Stimulated activated CD4-positive, alpha-beta T cell treated with anti-CD3 and anti-CD28 coated beads, Interleukin-1b, Interleukin-23, amount 100 ng/mL, for 1 hour (primary cell): ENCODE measurements at places on chromosomes 12 and 14.

DNA sequence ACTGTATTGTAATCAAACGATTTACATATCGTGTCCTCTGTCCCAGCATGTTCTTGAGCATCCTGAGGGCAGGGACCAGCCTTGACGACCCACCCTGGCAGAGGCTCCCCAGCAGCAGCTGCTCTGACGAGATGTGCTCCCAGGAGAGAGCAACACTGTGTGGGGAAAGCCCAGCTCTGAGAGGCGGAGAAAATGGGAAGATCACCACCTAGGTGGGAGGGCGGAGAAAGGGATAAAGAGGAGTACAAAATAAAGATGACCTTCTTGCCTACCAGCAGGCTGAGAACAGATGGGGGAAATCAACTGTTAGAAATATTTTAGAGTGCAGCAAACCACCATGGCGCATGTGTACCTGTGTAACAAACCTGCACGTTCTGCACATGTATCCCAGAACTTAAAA, 71.5 kb upstream of the CAPRIN2 start:
- DNase-seq = no peak

- no peak for DNase-seq
These were observed 27.0 kb downstream of the RIN3 start for GRCh38 chr14:92540472-92541048.

DNA sequence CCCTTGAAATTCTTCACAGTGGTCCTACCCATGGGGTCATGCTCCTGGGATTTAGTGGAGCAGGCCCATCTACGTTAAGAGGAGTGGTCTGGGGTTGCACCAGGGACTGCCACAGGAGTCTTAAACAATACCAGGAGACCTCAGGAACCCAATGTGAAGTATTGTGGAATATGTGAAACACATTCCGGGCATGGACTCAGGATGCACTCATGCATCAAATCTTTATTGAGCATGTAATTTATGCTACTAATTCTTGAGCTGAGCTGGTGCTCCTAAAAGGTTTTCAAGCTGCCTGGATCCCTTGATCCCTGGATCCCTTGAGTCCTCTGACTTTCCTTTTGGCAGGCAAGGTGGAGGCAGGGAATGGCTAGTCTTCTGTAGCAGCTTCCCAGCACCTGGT, 8.8 kb downstream of the SERPINA10 start:
- DNase-seq = no peak

- DNase-seq = no peak
These were observed 3.5 kb upstream of the RAN start for GRCh38 chr12:130868412-130868811.

DNA sequence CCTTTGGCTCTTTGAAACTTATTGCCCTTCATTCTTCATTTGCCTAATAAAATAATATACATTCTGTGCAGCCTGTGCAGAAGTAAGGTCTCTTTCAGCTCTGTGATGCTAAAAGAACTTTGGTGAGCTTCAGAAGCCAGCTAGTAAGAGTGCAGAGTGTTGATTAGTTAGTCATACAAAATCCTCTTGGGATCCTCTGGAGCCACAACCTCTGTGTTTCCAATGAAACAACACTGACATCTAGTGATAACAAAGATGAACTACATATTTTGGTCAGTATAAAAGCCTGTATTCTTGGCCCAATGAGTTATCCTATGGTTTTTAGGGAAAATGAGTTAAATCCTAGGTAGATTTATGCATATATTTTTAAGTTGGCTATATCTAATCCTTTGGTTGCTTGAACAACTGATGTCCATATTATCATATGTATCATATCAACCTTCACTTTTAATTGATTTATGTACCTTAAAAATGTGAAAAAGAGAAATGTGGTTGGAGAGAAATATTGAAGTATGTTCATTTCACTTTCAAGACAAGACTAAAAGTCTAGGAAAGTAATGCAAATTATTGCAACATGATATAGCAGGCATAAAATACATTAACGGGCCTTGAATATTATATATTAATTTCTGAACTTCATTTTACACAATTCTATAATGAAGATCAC, 158.4 kb downstream of the KLHL28 start:
- DNase-seq = no peak

DNA sequence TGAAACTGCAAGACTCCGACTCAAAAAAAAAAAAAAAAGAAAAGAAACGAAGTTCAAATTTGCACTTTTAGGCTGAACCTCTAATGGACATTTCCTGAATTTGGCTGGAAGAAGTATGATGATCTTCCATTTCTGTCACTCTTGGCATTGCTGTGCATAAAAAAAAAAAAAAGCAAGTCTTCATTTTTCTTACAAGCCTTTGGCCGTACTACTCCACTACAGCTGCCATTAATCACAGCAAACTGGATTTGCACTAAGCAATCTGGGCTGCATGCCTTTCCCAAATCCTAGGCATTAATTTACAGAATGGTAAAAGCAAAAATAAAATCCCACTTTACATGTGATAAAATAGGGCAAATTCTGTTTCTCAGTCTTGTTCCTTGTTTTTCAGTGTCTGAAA, 7.1 kb downstream of the CSRP2 start:
- DNase-seq = no peak

DNA sequence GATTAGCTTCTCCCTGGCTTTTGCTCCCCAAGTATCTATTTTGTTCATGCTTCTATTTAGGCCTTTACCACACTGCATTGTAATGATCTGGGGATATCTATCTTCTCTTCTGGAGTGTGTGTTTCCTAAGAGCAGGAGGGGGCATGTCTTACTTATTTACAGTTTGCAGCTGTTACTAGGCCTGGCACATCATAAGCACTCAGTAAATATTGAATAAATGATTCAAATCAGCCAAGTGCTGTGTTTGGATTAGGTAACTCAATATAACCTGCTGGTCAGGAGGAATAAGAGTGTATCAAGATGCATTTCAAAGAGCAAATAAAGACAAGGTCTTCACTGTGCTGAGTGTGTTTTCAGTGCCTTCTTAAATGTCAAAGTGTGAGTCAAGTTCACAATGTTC, 186.1 kb downstream of the FOXG1 start:
- no peak for DNase-seq

- no peak for DNase-seq
These were observed 14.1 kb downstream of the TRMT61A start for GRCh38 chr14:103543140-103543539.

DNA sequence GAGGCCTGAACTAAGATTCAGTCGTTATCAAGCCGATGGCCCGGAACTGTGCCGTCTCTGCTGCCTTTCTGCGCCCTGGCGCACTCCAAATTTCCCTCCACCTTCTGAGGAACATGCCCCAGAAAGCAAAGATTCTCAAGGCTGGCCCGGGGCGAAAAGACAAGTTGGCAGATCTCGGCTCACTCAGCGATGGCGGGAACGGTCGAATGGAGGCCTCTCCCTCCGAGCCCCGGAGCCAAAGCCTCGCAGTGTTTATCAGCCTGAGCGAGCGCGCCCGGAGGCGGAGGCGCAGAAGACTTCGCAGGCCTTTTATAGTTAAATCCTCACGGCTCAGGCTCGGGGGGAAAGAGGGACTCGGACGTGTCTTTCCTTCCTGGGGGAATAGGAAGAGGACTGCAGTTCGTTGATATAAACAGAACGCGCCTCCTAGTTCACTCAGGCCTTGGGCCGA, 5.6 kb downstream of the TBX5 start:
- DNase-seq = no peak

DNA sequence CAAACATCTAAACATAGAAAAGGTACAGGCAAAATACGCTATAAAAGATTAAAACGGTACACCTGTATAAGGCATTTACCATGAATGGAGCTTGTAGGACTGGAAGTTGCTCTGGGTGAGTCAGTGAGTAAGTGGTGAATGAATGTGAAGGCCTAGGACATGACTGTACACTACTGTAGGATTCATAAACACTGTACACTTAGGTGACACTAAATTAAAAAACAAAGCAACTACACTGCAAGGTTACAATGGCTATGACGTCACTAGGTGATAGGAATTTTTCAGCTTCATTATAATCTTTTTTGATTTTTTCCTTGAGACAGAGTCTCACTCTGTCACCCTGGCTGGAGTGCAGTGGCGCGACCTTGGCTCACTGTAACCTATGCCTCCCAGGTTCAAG, 269.2 kb downstream of the KSR2 start:
- DNase-seq = no peak

DNA sequence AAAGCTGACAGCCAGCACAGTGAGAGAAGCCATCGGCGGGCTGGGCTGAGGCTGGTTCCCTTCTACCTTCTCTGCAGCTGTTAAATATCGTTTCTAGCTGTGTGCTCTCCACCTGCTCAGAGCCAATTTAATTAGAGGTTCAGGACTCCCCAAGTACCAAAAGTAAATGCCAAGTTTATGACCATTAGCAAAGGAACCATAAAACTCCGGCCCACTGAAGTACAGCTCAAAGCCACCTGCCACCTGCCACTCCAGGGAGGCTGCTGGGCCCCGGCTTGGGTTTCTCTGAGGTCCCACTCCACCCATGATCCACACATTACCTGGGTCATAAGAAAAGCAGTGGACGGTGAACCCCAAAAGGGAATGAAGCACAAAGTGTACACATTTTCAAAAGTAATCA, 272.8 kb downstream of the KSR2 start:
- DNase-seq = no peak

GRCh38 chr14:32049361-32050088, 27.6 kb upstream of the ARHGAP5 start:
- no peak for DNase-seq

DNA sequence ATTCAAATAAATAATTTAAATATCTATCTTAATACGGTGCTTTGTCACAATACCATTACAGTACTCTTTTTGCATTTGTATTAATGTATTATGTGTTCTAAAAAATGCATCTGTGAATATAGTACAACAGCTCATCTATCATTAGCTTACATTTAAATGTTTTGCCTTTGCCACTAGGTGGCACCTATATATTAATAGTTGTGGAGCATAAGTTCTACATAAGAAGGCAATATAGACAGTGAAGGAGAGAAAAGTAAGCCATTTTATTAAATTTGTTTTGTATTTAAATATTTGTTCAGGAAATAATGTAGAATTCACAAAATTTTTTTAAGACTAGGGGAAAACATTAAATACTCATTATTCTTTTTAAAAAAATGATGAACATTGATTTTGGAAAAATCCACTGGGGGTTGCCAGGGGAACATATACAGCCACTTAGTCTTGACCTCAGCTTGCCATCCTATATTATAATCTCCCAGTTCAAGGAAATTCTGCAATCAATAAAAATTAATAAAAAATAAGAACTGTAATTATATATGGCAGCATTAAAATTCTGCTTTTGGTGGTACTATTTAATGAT, 9.8 kb downstream of the CCER1 start:
- DNase-seq = no peak

- no peak for DNase-seq
These were observed 44.5 kb downstream of the PSMA6 start for GRCh38 chr14:35336494-35337268.

DNA sequence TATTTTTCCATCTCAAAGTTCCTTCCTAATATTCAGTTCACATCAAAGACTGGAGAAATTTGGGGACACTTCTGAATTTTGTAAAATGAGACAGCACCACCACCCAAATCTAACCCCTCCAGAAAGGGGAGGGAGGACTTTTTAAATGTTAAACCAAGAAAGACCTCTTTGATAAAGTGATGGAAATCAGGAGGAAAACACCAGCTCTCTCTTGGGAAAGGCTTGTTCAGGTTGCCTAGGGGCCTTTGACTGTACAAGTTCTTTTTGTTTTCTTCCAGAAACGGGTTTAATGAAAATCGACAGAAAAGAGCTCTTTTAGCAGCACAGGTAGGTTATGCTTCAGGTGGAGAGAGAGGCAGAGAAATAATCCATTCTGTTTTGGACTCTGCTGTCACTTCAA, 112.3 kb downstream of the OTOGL start:
- no peak for DNase-seq

DNA sequence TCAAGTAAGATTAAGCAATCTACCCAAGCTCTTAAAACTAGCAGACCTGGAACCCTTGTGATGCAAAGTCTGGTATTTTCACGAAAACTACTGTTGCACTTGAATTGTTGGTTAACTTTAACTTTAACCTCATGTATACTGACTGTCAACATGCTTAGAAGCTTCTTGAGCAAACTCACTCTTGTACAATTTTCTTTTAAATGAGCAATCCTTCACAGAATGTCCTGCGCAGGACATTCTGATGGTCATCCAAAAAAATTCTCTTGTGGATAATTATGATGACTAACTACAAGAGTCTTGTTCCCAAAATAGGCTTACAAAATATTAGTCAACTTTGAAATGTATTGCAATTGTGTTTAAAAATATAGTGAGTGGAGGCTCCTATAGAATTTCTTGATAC, 54.0 kb upstream of the PDE3A start:
- DNase-seq = no peak

GRCh38 chr12:92503029-92503931, 199.5 kb upstream of the PLEKHG7 start:
- no peak for DNase-seq
